ENCODE measurements at places on chromosomes 6 and 20. TPM values are rescaled to one million over a fixed set of nuclear protein-coding genes. Genes with fewer than 3 reads are reported as not detected.

BPIFA1 gene
- polyA plus RNA-seq: not detected

C6orf58 gene
- polyA plus RNA-seq: not detected

- no peak for DNase-seq
Observed at GRCh38 chr6:132814716-132815570, 574 bp downstream of the RPS12 start.

ENPP4 gene
- polyA plus RNA-seq: 11.6 TPM

GRCh38 chr6:157225575-157225995, 97.7 kb downstream of the TMEM242 start:
- no peak for DNase-seq

CEP162 gene
- polyA plus RNA-seq: 6.9 TPM

- no peak for DNase-seq
Observed at GRCh38 chr6:106124015-106124414, 37.9 kb downstream of the PRDM1 start.

- DNase-seq: no peak
Observed at GRCh38 chr6:3631877-3632276, 119.6 kb downstream of the PXDC1 start.

GRCh38 chr6:130964289-130964688, 98.8 kb downstream of the EPB41L2 start:
- no peak for DNase-seq

GRCh38 chr6:71079677-71080076, 122.8 kb upstream of the B3GAT2 start:
- no peak for DNase-seq

DNA sequence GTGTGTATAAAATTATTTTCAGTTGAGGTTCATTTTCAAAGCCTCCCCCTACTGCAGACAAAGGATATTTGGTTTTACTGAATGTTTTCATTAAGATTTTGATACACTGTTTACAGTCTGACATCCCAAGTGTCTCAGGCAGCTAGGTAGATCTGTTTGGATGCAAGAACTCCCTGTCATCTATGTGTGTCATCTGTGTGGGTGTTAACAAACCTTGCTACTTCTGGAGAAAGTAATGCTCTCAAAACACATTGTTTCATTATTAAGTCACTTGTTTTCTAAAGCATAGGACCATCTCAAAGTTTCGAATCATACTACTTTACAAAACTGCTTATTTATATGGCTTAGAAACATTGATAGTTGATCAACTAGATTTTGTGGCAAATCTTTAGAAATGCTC, 114.5 kb upstream of the TMEM170B start:
- no peak for DNase-seq

SYCP2 gene
- polyA plus RNA-seq: 1.2 TPM

PTCRA gene
- not detected for polyA plus RNA-seq

AURKA gene
- polyA plus RNA-seq: 2.5 TPM

SH3BGRL2 gene
- polyA plus RNA-seq: 20.8 TPM

ALDH5A1 gene
- polyA plus RNA-seq: 4.6 TPM

DNA sequence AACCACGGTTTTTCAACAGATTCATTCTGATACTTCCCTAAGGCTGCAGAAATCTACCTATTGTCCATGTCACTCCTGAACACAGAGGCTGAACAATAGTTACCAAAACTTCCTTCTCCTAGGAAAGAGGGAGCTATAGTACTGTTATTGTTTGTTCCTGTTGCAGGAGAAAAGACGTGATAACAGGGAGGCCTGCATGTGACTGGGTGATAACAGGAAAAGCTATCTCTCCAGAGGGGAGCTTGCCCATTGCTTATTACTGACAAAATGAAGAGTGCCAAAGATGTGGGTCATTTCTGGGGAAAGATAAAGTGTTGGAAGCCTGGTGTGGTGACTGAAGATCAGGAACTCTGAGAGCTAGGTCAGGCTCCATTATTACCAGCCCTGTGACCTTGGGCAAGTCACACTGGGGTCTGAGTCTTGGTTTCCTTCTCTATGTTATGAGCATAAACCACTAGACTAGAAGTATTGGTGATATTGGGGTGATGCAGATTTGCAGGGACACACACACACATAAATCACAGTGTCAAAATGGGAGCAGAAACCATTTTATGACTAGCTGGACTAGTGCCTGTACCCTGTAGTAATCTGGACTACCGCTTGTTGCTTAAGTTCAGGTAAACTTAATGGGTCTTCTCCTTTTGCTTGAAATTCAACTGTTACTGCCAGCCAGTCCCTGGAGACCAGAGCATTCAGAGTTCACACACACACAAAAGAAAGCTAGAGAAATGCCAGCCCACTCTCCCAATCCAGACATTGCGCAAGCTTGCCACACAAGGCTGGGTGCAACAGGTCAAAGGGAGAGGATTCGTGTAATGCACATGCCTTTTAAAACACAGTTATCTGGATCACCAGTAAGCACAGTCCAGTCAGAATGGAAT, 136.0 kb upstream of the CNR1 start:
- no peak for DNase-seq
